Femur (tissue), 1 donor: ENCODE measurements at places on chromosomes 13 and 19.
A peak's percentile ranks its signal among the peaks of the same experiment; 100 is the strongest.

DNA sequence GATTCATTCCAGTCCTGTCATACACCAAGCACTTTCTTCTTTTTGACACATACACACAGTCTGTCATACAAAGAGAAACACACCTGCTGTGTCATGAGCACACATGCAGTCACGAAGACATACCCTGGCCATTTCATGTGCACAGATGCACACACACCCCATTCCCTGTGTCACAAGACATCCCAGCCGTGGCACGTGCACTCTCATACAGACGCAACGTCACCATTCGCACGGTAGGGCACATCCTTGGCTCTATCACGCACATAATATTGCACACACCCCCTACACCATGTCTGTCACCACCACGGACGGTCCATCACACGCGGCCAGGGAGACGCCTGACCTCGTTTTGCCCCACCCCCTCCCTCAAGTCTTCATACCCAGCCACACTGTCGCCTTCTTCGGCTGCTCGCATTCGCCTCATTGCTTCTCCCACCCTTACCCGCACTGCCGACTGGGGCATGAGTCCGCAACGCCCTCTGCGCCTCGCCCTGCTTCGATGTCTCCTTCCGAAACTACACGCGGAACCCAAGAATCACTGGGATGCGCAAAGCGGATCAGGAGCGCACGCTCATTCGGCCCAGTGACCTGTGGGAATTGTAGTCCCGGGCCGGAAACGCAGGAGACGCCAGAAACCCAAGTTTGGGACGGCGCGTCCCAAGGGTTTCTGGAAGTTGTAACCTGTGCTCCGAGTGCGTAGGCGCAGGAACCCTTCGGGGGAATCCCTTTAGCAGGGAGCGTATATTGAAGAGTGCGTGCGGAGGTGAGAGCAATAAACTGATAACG lies 6.8 kb upstream of the ZNF283 start:
- DNase-seq: peak; percentile 21

- no peak for DNase-seq
Measured at GRCh38 chr19:18677156-18677555, 6.3 kb upstream of the CRTC1 start.

- no peak for DNase-seq
Measured at GRCh38 chr13:27592865-27593264, 27.5 kb downstream of the LNX2 start.

DNA sequence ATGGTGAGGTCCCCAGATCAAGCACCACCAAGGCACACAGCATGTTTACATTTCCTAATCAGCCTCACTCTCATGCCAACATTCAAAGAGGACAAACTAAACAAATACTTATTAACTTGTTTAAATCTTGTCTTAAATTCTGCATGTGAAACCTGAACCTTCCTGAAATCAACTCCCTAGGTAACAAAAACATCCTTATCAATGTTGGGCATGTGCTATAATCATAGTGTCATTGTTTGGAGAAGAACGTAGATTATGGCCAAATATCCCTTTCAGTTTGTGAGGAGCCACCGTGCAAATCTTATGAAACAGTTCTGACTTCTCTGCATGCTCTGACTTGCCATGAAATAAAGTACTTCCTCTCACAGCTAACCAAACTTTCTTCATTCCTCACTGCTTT lies 123.8 kb downstream of the NDFIP2 start:
- no peak for DNase-seq

DNA sequence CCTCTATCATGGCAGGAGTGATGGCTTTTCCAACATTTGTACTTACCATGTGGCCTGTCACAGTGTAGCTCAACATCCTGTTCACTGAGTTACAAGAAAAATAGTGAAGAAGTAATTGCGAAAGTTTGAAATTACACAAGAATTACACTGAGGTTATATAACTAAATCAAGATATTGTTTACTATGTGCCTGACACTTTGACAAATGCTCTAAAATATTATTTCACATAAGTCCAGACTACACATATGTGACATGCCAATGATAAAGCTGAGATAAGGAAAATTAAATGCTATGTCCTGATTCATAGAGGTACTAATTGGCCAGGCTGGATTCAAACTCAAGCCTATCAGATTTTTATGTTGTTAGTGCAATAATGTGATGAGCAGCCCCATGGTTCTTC lies 451.7 kb downstream of the PCDH9 start:
- no peak for DNase-seq

GRCh38 chr13:41276824-41277223 lies 13.4 kb upstream of the MTRF1 start:
- DNase-seq: no peak

- no peak for DNase-seq
Measured at GRCh38 chr13:46289260-46289955, 77.7 kb downstream of the LRRC63 start.

DNA sequence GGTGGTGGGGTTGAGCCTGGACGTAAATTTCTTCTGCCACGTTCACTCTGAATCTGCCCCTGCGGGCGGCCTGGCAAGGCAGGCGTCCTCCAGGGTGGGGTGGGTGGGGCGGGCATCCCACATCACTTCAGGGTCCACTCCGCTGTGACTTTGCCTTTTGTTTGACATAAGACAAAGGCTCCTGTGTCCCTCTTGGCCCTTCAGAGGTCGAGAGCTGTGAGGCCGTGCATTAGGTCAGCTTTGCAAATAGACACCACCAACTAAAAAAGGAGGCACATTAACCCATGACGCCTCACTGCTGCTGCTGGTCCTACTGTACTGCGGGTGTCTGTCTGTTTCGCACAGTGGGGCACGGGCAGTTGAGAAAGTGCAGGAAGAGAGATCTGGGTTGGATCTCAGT lies 10.5 kb upstream of the ZNF536 start:
- no peak for DNase-seq

DNA sequence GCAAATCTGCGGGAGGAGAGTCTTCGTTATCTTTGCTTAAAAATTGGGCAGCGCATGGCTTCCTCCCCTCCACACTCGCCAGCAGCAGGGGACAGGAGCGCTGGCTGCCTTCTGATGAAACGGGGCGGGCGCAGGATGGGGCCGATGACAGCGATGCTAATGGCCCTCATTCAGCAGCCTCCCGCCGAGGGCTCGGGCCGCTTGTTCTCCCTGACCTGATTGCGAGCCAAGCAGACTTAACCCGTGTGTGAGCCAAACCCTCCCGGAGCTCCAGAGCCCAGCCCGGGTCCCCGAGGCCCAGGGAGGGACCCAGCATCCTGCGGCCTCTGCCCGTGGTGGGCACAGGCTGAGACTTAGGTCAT lies 90.3 kb downstream of the KDM4B start:
- no peak for DNase-seq

GRCh38 chr13:35988648-35989081 lies 142.5 kb downstream of the DCLK1 start:
- DNase-seq: no peak

DNA sequence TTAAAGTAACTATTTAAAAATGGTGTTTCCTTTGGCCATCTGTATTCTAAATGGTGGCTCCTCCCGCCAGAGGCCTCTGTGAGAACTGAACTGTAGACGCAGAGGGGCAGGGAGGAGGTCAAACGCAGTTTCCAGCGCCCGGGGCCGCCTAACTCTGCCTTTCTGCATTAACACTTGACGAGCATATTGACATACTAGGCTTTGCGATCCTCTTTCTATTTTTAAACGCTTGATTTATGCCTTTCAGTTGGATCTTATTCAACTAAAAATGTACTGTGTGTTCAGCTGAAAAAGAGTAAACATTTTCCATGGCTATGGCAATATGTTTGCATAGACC lies 74.7 kb downstream of the SPACA7 start:
- no peak for DNase-seq

- DNase-seq: no peak
Measured at GRCh38 chr13:110023729-110024644, 237.6 kb upstream of the IRS2 start.

DNA sequence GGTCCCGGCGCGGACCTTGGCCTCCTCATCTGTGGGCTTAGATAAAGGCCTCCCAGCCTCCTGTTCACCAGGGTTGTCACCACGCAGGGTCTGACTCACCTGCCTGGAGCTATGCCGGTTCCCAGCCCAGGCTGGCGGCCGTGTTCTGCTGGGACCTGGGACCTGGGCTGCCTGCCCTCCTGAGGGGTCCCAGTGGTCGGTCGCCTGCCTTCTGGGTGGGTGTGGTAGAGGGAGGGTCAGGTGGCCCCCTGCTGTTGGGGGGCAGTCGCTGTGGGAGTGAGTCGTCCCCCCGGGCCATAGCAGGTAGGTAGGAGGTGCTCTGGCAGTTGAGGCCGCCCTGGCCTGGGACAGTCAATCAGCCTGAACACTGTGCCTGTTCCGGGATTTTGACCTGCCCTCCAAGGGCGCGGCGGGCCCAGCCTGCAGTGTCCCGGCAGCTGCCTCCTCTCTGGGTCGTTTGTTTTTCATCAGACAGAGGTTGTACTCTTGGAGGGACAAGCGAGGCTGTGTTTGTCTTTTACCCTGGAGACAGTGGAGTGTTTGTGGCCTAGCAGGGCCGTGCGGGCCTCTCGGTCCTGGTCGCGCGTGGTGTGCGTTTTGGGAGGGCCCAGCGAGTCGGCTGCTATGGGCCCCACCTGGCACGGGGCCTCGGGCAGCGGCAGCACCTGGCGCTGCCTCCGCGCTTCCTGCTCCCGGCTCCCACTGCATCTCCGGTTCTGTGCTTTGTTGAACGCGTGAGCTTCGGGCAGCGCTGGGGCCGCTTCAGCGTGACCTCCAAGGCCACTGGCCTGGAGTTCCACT lies 2.6 kb downstream of the ADAT3 start:
- DNase-seq: no peak

- DNase-seq: no peak
Measured at GRCh38 chr13:74966275-74966674, 515.7 kb downstream of the TBC1D4 start.

- DNase-seq: no peak
Measured at GRCh38 chr13:89988206-89988605, 1359.3 kb upstream of the MIR17HG start.

GRCh38 chr19:1324806-1325567 lies 39.3 kb downstream of the EFNA2 start:
- DNase-seq: peak; percentile 88

DNA sequence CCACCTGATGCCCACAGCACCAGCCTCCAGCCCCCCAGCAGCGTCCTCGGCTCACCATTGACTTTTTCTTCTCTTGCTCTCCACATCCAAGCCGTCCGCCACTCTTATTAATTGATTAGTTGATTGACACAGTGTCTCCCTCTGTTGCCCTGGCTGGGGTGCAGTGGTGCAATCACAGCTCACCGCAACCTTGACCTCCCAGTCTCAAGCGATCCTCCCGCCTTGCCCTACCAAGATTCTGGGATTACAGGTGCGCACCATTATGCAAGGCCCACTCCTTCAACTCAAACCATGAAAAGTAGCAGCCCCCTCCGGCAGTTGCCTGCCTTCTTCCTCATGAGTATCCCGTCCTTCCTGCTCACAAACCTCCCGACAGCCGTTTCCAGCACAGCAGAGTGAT lies 921 bp upstream of the TEX29 start:
- DNase-seq: no peak

GRCh38 chr13:80116107-80116506 lies 224.8 kb downstream of the SPRY2 start:
- DNase-seq: no peak

GRCh38 chr13:108086678-108087077 lies 128.7 kb downstream of the LIG4 start:
- no peak for DNase-seq

DNA sequence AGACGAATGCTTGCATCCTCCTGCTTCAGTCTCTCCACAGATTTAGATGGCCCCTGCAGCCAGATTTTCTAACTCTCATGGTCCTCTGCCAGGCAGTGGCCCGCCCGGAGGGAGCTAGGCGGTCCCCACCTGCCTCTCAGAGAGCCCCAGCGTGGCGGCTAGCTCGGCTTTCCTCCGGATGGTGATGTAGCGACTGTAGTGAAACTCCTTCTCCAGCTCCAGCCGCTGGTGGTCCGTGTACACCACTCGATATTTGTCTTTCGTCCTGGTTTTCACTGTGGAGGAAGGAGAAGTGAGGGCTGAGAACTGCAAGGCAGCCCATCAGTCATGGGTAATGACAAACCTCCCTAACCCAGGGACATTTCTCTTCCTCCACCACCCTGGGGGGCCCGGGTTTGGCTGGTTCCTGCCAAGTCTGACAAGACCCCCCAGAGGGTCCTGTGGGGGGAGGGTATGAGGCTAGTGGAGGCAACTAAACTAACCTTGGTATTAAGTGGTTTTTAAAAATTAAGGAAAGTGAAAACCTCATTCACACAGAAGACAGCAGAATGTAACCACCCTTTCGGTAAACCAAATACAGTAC lies 4.3 kb downstream of the CDX2 start:
- DNase-seq: no peak

DNA sequence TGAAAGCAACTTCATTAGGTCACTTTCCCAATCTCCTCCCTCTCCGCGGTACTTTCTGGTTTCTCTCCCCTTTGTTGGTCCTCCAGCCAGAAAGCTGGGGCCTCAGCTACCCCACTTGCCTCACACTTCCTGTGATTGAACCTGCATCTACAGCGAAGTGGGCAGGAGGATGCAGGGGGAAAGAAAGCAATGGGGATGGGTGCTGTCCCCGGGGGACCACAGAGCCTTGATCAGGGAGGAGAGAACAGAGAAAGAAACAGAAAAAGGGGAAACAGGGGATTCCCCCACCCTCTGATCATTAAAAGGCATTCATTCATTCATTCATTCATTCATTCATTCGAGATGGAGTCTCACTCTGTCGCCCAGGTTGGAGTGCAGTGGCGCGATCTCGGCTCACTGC lies 74.2 kb downstream of the TRPM4 start:
- no peak for DNase-seq

GRCh38 chr19:38683393-38684077 lies 36.1 kb downstream of the ACTN4 start:
- DNase-seq: peak; percentile 69
